ENCODE measurements at places on chromosomes 4 and X. TPM values are rescaled to one million over a fixed set of nuclear protein-coding genes. Genes with fewer than 3 reads are reported as not detected.

Gene GPR50
- total RNA-seq: not detected

Gene GATB
- total RNA-seq: 14.2 TPM

Gene BMX
- total RNA-seq: 3.0 TPM

Gene VSIG4
- 569 TPM for total RNA-seq

Gene UGT2B15
- total RNA-seq: not detected

Gene CNKSR2
- 4.6 TPM for total RNA-seq

Gene FATE1
- total RNA-seq: not detected

DNA sequence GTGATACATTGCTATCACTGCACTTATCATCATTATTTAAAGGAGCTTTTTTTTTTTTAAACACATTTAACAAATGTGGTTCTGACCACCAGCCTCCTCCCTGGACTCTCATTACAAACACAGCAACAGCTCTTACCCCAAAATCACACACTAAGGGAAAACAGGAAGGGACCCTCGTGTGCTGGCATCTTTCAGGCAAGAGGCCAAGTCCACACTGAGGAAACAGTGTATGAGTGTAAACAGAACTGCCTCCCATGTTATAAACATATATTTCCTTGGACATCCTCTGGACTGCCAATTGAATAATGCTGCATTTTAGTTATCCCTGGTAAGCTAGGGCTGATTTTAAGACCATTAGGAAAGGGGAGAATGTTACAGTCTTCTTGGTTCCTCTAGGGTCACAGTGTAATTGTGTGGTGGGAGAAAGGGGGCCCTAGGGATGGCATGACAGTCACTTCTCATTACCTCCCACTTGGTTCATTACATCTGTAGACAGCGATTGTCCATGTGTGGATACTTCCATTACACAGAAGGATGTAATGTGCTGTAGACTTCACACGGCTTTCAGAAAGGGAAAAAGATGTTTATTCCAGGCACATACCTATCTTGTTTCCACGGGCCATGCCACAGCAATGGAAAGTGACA lies 244.6 kb upstream of the TET2 start:
- no peak overlapping the region for H3K4me3 ChIP-seq
- no peaks in the 10 kb centered on the region for H3K27me3 ChIP-seq
- H3K4me1 ChIP-seq: no peaks in the 10 kb centered on the region
- no peak for DNase-seq

GRCh38 chr4:189069772-189070171 lies 870.9 kb upstream of the FRG1 start:
- no peak for DNase-seq
- no peaks in the 10 kb centered on the region for H3K36me3 ChIP-seq
- no peak overlapping the region for H3K4me3 ChIP-seq
- H3K27ac ChIP-seq: no peak overlapping the region
- H3K27me3 ChIP-seq: no peaks in the 10 kb centered on the region

- H3K36me3 ChIP-seq: no peaks in the 10 kb centered on the region
- no peaks in the 10 kb centered on the region for H3K27me3 ChIP-seq
- DNase-seq: no peak
- H3K27ac ChIP-seq: no peak overlapping the region
- H3K4me1 ChIP-seq: no peaks in the 10 kb centered on the region
- H3K4me3 ChIP-seq: no peak overlapping the region
Measured at GRCh38 chr4:188680004-188680666, 540.9 kb downstream of the TRIML1 start.

- H3K27me3 ChIP-seq: no peaks in the 10 kb centered on the region
- H3K36me3 ChIP-seq: no peaks in the 10 kb centered on the region
- H3K27ac ChIP-seq: no peak overlapping the region
- no peak overlapping the region for H3K4me3 ChIP-seq
Measured at GRCh38 chr4:106369456-106370060, 980 bp upstream of the GIMD1 start.

DNA sequence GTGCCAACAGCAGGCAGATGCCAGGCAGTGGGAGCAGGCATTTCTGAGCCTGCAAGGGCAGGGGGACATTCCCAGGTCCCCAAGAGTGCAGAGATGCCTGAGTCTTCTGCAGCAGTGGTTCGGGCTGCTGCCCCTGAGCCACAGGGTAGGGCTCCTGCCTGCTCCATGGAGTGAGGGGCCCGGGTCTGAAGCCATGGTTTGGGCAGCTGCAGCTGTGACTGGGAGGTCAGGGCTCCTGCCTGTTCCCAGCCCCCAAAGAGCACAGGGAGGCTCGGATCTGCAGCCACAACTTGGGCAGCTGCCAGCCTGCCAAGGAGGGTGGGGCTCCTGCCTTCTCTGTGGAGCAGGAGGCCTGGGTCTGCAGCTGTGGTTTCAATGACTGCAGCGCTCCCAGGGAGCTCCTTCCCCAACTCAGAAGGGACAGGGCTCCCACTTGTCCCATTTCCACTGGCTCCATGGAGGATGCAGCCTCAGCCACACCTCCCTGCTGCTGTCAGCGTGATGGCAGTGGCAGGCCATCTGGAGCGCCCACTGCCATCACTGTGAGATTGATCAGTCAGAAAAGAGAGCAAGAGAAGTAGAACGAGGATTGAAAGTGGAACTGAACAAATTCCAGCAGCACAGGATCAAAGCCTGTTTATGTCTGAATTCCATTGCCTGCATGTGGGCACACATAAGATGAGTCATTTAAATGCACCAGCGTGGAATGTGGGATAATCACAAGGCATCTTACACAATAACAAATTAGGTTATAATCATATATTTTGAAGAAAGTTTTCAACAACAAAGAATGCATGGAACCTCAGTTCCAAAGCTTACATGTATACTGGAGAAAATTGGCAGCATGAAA lies 93.1 kb upstream of the CXorf51A start:
- no peak for DNase-seq
- no peaks in the 10 kb centered on the region for H3K4me1 ChIP-seq
- no peaks in the 10 kb centered on the region for H3K36me3 ChIP-seq

All from lower lobe of right lung (tissue), 2 donors.